Stimulated activated naive CD4-positive, alpha-beta T cell treated with Interleukin-2 at 50 U/mL for 16 hours (primary cell): ENCODE measurements at places on chromosomes 3 and 15.

DNA sequence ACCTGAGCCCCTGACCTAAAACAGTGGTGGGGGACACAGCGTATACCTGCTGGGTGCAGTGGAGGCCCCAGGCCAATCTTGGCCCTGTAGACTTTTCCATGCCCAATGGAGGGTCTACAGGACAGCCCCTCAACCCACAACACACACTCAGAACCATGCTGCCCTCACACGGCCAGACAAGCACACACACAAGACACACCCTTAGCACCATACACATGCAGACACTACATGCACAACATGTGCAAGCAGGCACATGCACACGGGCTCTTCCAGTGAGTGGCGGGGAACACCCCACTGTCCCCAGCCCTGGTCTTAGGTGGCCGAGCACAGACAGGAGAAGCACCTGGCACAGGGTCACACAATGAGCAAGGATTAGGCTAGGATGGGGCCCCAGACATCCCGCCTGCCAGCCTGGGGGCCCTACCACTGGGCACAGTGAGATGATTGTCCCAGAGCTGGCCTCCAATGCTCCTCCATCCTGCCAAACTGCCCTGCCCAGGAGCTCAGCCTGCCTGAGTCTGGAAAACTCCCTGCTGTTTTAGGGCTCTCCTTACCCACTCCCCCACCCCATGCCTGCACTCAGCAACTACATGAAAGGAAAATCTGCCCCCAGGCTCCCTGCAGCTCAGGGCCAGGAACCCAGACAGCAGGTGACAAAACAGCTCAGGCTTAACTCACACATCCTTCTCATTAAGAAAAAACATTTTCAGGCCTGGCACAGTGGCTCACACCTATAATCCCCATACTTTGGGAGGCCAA, 15.8 kb downstream of the IQSEC1 start:
- DNase-seq = no peak

GRCh38 chr15:34783991-34784390, 11.4 kb downstream of the ACTC1 start:
- DNase-seq = no peak

- DNase-seq = no peak
Observed at GRCh38 chr3:126935756-126936509, 47.0 kb upstream of the PLXNA1 start.

GRCh38 chr3:101574388-101575112, 570 bp downstream of the PCNP start:
- no peak for DNase-seq

GRCh38 chr3:117752984-117753717, 1043.6 kb downstream of the TUSC7 start:
- DNase-seq = no peak

- no peak for DNase-seq
Observed at GRCh38 chr3:78794431-78794830, 973.4 kb downstream of the ROBO1 start.

DNA sequence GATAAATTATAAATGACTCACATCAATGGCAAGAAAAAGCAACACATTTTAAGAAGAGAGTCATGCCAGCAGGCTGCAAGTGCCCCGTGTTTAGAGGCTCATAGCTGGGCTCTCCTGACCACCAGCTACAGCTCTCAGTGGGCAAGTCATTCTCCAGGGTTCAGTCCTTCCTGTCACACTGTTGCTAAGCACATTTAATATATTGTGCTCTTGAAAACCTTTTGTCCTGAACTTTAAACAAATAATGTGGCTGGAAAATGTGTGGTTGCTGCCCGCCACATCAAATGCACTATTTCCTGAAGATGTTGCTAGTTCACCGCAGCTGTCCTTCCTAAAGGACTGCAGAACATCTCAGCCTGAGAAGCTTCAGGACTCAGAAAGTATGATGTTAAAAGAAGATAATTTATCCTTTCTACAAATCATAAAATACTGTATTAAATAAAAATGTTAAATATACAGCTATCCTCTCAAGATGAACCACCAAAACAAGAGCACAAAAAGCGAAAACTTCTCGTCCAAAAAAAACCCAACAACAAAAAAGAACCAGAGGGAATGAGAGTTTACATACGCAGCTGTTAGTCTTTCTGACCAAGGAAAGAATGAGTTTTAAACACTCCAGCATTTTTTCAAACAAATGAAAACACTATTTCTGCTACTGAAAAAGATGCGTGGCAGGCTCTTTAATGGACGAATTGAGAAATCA, 951 bp downstream of the TARS3 start:
- peak; percentile 11 for DNase-seq

DNA sequence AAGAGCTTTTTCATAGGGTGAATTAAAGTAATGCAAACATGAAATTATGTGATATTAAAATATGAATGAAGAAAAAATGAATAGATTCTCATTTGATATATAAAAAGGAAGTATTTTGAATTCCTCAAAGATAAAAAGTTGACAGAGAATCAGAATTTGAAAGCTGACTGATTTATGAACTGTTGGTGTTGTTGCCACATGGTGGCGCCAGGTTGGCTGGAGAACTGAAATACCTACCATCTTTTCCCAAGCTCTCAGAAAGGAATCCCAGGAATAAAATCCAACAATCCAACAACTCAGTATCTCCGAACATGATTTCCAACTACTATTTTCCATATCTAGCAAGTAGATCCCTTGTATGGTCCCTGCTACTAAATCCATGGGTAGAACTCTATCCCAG, 3.1 kb downstream of the MYRIP start:
- no peak for DNase-seq

- no peak for DNase-seq
Observed at GRCh38 chr3:3346556-3346955, 167.1 kb upstream of the CRBN start.

GRCh38 chr15:30922480-30923311, 19.0 kb downstream of the FAN1 start:
- DNase-seq = no peak

DNA sequence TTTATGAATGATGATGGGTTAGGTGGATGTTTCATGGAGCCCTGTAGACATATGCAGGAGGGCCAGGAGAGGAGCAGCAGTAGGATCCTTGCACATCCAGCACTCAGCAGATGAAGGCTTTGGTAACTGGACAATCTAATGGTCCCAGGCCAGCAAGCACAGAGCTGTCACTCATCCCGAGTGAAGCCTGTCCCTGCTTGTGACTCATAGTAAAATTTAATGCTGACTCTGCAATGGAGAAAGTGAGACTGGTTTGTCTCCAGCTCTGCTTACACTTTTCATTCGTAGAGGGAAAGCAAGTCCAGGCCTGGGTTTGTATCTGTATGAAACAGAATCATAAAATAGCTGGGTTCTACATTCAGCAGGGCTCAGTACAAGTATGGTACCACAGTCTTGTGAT, 131.7 kb downstream of the DTWD1 start:
- DNase-seq = no peak

GRCh38 chr15:79094611-79095021, 4.0 kb upstream of the RASGRF1 start:
- DNase-seq = no peak

- no peak for DNase-seq
Observed at GRCh38 chr15:52255008-52255407, 40.6 kb downstream of the MYO5C start.

DNA sequence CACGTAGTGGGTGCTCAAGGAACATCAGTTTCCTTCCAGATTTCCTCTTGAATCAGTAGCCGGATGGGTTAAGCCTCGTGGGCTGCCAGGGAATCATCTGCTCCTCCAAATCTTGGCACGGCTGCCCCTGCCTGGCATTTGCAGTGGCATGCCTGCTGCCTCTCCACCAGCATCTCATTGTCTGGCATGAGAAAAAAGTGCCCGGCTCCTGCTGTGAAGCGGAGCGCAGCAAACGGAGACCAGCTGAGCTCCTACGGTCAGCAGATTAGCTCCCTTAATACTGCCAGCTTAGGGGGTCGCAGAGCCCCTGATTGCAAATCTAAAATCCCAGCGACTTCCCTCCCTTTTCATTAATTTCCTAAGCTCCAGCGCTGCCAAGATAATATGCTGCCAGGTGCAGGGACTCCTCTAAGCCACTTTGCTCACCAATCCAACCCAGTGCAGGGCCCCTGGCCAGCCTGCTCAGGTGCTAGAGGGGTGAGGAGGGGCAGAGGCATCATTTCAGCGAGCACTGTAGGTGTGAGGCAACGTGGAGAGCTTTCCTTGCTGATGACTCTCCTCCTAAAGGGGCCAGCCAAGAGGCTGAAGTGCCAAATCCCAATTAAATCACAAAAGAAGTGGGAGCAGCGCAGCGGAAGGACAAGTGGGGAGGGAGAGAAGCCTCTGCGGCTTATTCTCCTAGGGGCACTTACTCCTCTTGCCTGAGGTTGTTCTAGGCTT, 49.6 kb upstream of the ST8SIA2 start:
- DNase-seq = no peak

DNA sequence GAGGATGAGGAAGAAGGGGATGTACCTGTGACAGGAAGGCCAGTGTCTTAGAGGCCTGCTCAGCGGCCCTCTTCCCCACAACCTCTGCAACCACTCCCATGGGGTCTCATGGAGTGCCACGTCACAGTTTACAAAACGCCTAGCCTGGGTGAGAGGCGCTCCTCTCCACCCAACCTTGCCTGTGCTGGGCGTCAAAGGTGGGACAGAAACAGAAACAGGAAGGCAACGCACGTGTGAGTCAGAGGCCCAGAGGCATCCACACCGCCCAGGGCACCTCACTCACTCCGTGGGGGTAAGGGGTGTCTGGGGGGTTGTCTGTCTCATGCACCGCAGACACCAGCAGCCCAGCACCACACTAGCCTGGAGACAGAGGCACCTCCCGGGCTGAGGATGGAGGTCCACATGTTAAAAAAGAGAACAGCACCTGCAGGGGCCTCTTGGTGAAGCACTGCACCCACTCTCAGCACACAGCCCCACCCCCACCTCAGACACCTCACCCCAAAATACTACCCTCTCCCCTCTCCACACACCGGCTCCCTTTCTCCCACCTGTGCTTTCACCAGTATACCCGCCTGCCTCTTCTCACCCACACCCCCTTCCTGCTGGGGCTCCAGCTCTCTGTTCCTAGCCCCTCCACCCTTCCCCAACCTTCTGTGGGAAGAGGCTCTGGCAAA, 4.7 kb upstream of the CALML4 start:
- peak; percentile 16 for DNase-seq

GRCh38 chr15:95929232-95929846, 401.2 kb upstream of the NR2F2 start:
- no peak for DNase-seq

GRCh38 chr3:181402347-181402746, 309.4 kb upstream of the SOX2 start:
- DNase-seq = no peak

- DNase-seq = no peak
Observed at GRCh38 chr3:170344971-170345370, 12.5 kb upstream of the SKIL start.

DNA sequence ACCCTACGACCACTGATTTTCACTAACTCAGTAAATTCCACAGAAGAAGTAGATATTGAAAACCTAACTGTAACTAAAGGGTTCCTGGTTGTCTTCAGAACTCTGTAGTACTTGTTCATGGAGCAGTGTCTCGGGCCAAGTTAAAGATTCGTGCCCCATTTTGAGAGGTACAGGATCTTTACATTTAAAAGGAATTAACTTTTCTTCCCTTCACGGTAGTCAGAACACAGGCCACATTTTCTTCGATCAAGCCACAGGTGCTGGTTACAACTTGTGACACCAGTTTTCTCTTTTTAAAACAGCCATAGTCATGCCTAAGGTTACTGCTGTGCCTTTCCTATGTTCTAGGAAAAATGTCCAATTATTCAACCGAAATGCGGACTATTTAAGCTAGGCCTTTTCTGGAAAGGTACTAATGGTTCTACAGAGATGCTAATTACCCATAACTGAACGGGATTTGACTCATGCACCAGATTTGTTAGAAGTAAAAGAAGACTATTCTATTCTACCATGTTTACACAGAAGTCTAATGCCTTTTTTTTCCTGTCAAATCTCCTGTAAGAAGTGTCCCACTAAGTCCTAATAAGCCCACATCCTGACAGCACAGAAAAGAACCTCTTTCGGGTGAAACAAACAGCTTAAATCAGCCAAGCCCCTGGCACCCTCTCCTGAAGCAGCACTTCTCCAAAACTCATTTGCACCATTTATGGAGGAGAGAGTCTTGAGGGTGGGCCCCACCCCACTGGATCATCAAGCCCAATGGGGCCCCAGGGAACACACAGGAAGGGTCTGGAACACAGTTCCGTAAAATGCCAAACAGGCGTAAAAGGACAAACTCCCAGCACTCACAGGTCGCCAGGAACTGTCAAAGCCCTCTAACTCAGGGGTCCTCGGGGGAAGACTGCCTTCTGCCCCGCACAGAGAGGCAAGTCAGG, 1.9 kb downstream of the LRIG1 start:
- DNase-seq = no peak

DNA sequence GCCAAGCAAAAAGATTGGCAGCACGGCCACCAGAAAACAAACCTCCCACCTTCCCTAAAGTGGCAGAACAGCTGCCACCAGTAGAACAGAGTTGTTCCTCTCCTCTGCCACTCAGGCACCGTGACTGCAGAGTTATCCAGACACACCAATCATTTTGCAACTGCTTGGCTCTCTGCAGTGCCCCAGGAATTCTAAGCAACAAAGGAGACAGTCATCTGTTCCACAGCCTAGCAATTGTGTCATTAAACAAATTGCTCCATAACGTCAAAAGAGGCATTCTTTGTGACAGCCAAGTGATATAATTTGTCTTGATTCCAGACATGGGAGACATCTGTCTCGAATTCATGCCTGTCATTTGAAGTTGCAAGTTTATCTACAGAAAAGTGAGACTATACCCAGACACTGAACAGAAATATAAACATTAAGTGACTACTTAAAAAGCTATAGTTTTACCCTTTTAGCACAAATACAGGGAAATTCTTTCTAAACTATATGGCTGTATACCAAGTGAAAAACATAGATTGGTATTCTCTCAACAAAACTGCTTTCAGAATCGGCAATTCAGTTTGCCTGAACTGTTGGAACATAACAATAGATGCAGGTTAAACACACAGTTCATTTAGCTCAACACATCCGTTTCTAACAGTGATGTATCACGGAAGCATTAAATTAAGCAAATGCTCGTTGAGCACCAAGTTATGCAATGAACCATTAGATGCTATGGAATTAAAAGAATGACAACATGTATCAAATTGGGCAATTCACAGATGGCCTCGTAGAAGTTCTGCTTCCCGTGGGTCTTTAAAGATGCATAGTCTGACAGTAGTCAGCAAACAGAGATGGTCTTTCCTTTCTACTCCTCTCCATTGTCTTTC, 281.3 kb downstream of the FGF12 start:
- no peak for DNase-seq

DNA sequence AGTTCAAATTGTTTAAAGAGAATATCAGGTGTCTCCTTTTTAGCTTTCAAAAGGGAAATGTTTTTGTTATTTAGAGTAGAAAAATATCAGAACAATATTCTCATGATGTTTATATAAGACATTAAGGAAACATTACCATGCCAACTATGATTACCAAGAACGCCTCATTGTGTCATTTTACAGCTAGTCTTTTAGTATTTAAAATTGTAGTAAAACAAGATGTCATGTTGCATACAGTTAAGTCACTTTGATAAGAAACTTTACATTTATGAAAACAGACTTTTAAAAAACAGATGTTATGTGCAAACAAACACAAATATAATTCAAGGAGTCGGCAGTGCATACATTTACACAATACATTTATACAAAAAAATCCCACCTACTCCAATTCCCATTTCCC, 4.4 kb downstream of the PLSCR4 start:
- DNase-seq = no peak

GRCh38 chr3:50351323-50351697, 648 bp downstream of the CYB561D2 start:
- DNase-seq = no peak
